T-cell (primary cell): ENCODE measurements at places on chromosomes 1 and 21.

DNA sequence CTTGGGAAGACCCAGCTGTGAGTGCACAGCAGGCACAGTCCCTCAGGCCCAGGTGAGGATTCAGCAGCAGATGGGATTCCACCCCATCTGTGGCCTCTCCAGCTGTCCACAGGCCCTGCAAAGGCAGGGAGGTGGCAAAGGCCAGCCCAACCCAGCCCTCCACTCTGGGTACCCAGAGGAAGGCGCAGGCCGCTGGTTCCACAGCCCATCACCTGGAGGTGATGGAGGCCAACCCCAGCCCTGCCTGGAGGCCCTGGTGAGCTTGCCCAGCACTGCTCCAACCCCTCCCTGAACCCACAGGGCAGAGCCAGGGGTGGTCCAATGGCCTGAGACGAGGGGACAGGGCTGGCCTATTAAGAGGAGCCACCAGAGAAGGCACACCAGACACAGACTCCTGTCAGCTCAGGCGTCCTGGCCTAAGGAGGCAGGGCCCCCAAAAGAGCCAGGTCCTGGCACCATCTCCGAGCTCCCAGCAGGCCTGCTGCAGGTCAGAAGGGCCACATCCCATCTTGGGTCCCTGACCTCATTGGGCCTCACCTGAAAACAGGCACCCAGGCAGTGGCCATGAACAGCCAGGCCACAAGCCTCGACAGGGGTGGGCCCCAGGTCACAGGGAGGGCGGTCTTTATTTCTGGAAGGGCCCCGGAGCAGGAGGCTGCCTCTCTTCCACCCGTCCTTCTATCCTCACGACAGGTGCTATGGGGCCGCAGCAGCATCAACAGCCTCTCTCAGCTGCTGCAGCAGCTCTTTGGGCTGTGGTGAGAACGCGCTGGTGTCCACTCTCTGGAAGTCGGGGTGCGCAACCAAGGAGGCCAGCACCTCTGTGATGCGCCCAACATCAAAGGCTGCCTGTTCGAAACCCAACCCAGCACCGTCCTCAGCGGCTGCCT is 3.2 kb downstream of the JMJD4 start:
- DNase-seq: no peak

- DNase-seq: no peak
Observed at GRCh38 chr21:33973268-33973667, 57.7 kb upstream of the ATP5PO start.

DNA sequence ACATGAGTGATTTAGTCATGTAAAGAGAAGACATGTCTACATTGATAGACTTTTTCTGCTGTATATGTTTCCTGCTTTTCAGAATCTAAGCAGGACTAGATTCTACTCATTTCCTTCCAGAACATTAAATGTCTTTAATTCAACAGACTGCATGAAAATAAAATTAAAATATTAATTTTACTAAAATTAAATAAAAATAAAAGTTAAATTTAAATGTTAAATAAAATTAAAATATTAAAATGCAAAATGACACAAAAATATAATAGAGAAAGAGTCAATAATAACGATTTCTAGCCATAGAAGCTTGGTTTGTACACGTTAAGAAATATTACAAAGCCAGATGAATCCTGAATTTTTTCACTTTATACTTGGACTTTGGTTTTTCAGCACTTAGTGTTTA is 552.8 kb upstream of the NR5A2 start:
- no peak for DNase-seq

- no peak for DNase-seq
Observed at GRCh38 chr1:21437341-21437640, 2.6 kb upstream of the NBPF3 start.

- DNase-seq: no peak
Observed at GRCh38 chr1:14183329-14183728, 415.2 kb upstream of the KAZN start.

GRCh38 chr1:207389728-207390464 is 64.2 kb upstream of the CR2 start:
- no peak for DNase-seq

GRCh38 chr1:244963231-244963826 is 99.0 kb upstream of the HNRNPU start:
- DNase-seq: no peak

GRCh38 chr1:116242741-116243140 is 130.3 kb upstream of the ATP1A1 start:
- DNase-seq: no peak
